ENCODE measurements at places on chromosomes 4 and X.
A peak's percentile ranks its signal among the peaks of the same experiment; 100 is the strongest.

DNA sequence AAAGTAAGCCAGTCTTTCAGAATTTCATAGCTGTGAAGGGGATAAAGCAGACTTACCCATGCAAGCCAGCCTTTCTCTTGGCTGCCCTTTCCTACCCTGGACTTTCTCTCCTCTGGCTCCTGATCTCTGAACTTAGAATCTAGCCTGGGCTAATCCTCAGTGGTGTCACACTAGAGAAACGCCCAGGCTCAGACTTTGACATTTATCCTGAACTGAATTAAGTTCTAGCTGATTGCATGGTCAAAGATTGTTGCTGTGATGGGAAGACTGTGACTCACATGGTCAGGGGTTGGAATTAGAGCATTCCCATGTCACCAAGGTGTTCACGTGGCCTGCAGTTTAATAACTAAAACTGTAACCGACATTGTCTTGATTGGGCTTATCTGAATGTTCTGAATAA is 469.5 kb upstream of the FAT1 start:
- no peak for DNase-seq

DNA sequence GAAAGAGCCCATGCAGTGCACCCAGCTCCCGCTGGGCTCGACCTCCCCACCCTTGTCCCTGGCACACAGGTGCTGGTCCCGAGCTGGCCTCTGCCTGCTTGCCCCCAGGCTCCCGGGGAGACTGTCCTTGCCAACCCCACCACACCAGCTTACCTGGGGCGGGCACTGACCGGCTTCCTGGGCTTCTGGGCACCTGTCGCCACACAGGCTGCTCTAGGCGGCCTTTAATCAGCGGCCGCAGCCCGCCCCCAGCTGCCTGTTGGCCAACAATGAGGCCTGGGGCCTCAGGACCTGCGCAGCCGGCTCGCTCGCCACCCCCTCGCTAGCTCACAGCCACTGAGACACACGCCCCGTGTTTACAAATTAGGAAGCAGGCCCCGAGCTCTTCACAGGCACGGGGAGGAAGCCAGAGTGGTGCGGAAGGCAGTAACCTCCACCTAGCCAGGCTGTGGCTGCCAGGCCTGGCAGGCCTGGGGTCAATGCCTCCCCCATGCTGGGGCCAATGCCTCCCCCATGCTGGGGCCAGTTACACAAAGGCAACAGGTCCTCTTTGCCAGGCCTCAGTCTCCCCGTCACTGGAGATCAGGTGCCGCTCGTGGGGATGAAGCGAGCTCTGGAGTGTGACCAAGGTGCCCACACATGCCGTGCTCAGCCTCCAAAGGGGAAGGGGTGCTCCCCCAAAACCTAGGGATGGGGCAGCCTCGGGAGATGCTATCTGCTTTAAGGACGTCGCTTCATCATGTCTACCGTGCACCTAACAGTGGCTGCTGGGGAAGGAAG is at the start of gene TREX2:
Gene TREX2, minus strand, starts transcription at position 201 of the 780 bp plus-strand sequence. CDS start 626 bp downstream, outside the sequence.
- no peak for DNase-seq

DNA sequence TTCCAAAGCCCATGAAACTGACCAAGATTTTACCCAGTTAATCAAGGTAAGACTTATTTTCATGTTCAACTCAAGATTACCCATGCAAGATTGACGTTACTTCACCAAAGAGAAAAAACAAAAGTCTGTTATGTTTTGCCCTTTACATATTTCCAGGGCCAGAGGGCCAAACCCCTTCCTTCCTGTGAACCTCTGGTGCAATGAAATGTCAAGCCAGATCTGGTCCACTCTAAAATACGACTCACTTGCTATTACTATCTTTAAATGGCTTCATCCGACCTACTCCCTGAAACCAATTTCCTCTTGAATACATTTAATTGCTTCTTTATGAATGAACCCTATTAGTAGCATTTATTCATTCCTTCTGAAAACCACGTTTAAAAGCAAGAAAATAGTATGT is 33.0 kb downstream of the TSPAN5 start:
- DNase-seq: no peak

GRCh38 chr4:189771696-189772361 is 168.8 kb upstream of the FRG1 start:
- no peak for DNase-seq

- no peak for DNase-seq
Observed at GRCh38 chr4:65917486-65917885, 247.2 kb upstream of the EPHA5 start.

- no peak for DNase-seq
Observed at GRCh38 chr4:59374416-59374815, 1825.7 kb upstream of the ADGRL3 start.

GRCh38 chr4:168480931-168481611 is 779 bp upstream of the DDX60L start:
- DNase-seq: peak; percentile 9

GRCh38 chrX:46898207-46898606 is 14.0 kb upstream of the JADE3 start:
- no peak for DNase-seq

DNA sequence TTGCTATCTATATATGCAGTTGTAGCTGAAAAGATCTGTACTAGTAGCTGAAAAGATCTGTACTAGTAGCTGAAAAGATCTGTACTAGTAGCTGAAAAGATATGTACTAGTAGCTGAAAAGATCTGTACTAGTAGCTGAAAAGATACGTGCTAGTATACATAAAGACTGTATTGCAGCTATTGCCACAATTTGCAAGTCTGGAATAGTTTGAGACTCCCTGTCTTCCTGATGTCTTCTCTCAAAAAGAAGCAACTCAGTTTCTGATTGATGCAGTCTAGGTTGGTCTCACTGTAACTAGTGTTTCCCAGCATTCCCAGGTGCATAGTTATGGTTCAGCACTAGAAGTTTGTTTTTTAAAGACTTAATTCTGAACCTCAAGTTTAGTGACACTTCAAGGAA is 15.0 kb downstream of the SLAIN2 start:
- DNase-seq: no peak

- no peak for DNase-seq
Observed at GRCh38 chr4:159722052-159722451, 619.2 kb downstream of the RAPGEF2 start.

GRCh38 chrX:154738011-154738738 is 12.7 kb downstream of the GAB3 start:
- no peak for DNase-seq

- no peak for DNase-seq
Observed at GRCh38 chr4:140659943-140660700, 91.4 kb upstream of the UCP1 start.

DNA sequence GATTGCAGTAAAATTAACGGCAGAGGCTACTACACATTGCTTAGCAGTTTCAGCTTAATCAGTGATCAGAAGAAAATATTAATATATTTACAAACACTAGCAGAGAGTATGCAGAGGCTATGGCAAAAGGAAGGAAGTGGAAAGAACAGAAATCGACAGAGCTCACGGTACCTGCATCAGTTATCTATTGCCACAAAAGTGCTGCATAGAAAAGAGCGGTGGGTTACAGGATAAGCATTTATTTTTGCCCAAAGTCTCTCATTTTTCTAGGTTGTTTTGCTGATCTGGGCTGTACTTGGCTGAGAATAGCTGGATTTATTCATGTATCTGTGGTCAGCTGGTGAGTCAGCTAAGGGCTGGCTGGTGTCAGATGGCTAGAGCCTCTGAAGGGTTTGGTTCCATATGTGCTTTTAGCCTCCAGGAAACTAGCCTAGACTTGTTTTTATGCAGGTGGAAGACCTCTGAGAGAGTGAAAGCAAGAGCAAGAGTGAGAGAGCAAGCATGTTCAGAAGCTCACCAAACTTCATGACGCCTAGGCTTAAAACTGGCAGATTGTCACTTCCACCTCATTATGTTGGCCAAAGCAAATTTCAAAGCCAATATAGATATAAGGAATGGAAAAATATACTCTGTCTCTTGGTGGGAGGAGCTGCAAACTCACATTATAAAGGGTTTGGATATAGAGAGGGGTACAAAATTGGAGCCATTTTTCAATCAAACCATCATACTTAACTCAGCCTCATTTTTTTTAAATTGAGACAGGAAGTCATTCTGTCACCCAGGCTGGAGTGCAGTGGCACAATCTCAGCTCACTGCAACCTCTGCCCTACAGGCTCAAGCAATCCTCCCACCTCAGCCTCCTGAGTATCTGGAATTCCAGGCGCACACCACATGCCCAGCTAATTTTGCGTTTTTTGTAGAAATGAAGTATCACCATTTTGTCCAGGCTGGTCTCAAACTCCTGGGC is 153.2 kb upstream of the RPL34 start:
- DNase-seq: no peak

DNA sequence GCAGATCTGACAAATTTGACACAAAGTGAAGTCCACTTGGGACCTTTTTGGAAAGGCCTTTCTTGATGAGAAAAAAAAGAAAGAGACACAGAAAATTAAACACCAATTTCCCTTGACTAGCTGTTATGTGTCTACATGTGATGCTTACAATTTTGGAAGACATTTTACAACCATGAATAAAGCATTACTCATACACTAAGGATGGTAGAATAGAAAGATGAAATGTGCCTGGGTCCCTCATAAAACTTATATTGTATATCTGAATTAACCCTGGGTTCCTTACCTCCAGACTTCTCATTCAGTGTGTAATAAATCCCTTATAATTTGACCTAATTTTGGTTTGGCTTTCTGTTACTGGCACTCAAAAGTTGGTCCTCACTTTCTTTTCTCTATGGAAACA is 16.5 kb upstream of the GRIA3 start:
- DNase-seq: no peak

Data from NCI-H774 (cell line).